Activated T-cell treated with anti-CD3 and anti-CD28 coated beads for 24 hours (primary cell): ENCODE measurements at places on chromosomes 5 and 9.

DNA sequence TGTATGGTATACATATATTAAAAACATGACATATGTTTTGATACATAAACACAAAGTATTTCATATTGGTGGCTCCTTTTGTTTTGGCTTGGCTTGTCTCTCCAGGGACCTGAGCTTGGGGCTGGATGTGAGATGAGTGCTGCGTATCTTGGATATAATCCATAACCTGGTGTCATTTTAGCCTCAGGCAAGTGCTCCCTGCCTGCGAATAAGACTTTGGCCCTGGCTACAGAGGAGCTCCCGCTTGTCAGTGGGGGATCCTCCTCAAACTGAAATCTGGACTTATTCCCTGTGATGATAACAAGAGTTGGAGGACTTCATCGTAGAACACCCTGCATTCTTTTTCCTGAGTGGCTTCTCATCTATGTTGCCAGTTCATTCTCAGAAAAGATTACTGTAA, 341.7 kb upstream of the CLINT1 start:
- no peak for DNase-seq

DNA sequence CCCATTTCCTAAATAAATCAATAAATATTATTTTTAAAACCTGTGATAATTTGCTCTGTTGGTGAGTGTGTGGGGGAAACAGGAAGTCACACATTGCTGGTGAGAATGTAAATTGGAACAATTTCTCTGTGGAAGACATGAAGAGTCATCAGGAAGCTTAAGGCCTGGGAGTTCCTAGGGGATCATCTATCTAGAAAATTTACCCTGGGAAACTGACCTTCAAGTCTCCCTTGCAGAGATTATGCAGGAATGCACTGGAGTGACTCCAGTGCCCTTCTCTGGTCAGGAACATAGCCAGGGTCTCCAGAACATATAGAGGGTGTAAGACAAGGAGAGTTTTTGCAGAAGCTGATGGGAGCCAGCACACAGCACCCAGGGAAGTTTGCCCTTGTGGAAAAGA, 13.0 kb upstream of the GCNT1 start:
- DNase-seq, result no peak

- no peak for DNase-seq
These were observed 259.3 kb downstream of the TUSC1 start for GRCh38 chr9:25418974-25419373.

- DNase-seq, result no peak
These were observed 30.4 kb downstream of the FBXW11 start for GRCh38 chr5:171975877-171976667.

DNA sequence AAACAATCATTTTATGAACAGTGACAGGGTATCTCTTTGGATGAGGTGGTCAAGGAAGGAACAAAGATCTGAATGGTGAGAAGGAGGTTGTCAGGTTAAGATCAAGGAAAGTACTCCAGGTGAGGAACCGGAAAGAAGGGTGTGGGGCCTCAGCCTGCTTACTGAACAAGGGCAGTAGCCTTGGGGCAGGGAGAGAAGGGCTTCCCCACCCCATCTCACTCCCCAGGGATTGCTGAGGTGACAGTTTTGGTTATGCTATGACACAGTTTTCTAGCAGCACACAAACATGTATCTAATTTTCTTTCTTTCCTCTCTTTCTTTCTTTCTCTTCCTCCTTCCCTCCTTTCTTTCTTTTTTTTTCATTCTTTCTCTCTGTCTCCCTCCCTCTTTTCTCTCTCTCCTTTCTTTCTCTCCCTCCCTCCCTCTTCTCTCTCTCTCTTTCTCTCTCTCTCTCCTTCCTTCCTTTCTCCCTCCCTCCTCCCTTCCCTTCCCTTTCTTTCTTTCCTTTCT, 4.1 kb upstream of the HDHD3 start:
- DNase-seq, result no peak

DNA sequence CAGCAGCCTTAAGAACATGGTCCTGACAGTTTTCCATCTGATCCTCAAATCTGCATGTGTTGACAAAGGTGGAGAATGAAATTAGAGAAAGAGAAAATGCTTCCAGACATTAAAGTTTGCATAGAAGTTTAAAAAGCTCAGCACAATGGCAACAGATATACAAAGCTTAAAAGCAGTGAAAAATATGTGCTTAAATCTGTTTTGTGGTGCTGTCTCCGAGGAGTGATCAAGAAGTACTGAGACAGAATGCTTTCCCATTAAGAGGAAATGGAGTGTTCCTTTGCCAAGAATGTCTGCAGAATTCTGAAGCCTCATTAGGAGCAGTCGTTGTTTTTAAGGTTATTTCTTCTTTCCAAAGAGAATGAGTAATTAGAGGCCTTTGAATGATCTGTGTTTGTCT, 131.4 kb downstream of the MCTP1 start:
- no peak for DNase-seq

DNA sequence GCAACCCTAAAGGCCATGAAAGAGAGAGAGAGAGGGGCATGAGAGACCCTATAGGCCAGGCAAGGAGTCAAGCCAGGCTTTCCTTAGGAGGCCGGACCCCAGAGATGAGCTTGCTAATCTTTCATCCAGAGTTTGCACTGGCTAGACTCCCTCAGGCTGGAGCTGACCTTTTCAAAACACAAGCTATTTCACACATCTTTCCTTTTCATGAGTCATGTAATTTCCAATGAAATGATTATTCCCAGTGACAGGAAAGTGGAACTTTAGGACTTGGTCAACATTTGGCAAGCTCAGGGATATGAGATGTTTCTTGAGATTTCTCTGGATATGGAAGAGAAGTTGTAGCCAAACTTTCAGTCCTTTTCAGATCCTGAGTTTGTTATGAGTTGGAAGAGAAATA, 117.7 kb downstream of the TARS1 start:
- DNase-seq, result no peak

GRCh38 chr9:99748266-99748665, 73.4 kb upstream of the NR4A3 start:
- DNase-seq, result no peak

DNA sequence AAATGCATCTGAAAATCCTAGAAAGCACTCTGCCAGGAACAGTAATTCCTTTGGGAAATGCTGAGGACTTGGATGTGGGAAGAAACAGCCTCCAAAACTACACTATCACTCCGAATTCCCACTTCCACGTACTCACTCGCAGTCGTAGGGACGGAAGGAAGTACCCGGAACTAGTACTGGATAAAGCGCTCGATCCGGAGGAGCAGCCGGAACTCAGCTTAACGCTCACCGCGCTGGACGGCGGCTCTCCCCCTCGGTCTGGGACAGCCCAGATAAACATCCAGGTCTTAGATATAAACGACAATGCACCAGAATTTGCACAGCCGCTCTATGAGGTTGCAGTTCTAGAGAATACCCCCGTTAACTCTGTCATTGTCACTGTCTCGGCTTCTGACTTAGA, 786 bp downstream of the PCDHB3 start:
- no peak for DNase-seq

GRCh38 chr5:107232293-107232692, 438.4 kb downstream of the EFNA5 start:
- no peak for DNase-seq

DNA sequence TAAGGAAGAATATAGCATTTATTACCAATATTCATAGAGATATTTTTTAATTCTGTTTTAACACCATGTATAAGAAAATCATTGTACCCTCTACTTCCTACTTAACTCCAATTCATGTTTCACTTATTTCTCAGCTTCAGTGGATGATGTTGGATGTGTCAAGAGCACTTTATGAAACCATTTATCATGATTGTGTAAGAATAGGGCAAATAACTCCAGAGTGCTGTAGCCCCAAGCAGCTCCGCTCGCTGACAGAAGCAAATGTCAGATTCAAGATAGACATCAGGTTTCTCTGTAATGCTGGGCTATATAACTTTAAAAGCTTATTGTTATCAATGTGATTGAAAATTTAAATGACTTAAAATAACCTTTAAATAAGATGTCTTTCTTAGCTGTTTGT, 50.4 kb downstream of the MAST4 start:
- no peak for DNase-seq

DNA sequence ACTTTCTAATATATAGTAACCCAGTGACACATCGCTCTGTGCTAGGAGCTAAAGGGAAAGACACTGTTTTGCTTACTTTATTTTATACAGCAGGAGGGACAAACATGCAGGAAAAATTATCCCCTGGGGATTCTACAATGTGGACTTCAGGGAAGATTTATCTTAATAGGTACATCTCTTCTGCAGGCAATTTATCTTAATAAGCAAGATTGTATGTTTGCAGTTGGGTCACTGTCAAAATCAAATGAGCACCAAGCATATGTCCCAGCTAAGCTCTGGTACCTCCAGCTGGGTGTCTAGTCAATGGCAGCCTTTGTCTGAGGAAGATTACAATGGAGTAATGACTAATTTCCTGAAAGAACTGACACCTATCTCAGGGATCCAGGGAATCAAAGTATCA, 309.9 kb upstream of the PANK3 start:
- DNase-seq, result no peak

- DNase-seq, result no peak
These were observed 376.4 kb downstream of the ARRDC3 start for GRCh38 chr5:91006713-91007112.

- DNase-seq, result no peak
These were observed 87.8 kb downstream of the HAPLN1 start for GRCh38 chr5:83632874-83633273.

GRCh38 chr5:54217826-54218503, 92.4 kb downstream of the ARL15 start:
- DNase-seq, result no peak

DNA sequence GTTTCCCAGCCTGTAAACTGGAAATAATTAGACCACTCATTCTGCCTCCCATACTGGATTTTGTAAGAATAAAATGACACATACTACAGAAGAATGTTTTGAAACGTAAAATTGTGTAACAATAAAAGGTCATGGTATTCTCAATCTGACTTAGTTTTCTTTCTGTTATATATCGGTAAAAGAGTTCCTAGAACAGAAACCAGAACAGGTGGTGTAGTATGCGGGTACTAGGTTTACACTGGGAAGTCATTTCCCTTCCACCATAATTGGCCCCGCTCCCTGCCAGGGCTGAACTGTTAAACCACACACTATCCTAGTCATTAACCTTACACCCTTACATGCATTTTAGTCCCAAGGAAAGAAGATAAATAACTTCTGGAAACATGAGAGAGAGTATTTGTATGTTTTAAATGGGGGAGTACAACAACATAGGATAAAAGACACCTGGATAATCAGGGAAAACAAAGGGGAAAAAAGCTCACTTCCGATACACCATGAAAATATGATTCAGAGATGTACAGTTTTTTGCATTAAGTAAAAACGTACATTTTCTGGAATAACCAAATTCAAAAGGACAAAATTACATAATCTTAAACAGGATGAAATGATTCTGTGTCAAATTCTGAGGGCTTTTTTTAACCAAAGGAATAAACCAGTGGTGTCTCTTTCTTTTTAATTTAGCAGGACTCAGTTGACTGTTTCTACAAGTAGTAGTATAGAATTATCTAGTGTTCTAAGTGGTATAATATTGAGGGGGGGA, 199.7 kb downstream of the GLIS3 start:
- DNase-seq, result no peak

- DNase-seq, result no peak
These were observed 205.2 kb downstream of the NR3C1 start for GRCh38 chr5:143198332-143198731.

GRCh38 chr5:150619359-150620230, 20.9 kb upstream of the SYNPO start:
- no peak for DNase-seq

- no peak for DNase-seq
These were observed 25.8 kb downstream of the NIPBL start for GRCh38 chr5:36902353-36902752.

DNA sequence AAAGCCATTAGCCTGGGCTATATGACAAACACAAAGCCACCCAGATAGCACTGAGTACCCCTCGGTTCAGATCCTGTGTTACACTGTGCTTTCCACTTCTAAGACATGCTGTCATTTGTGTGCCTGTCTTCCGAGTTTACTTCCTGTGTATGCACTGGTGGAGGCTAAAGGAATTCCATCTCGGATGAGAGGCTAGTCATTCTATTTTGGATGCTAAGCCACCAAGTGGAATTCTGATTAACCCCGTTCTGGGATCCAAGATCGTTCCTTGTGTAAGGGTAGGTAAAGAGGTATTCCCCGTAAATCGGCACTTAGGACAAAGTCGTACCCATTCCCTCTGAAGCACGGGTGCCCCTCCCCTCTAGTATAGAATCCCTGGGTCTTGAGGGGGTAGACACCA, 8.7 kb downstream of the PROP1 start:
- no peak for DNase-seq

DNA sequence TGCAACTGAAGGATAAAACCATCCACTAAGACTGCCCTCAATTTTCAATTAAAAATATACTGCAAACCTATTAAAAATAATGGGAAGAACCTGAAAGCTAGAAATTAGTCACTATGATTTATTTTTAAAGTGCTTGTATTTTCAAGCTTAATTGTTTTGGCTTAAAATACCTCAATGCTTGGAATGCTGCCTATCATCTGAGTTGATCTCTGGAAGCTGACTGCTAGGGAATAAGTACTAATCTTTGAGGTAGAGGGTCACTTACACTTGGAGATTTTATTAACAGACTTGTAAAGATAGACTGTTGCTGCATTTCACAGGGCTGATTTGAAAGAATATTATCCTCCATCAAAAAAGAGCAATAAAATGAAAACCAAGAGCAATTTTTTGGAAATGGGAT, 6.2 kb downstream of the PCSK1 start:
- no peak for DNase-seq

DNA sequence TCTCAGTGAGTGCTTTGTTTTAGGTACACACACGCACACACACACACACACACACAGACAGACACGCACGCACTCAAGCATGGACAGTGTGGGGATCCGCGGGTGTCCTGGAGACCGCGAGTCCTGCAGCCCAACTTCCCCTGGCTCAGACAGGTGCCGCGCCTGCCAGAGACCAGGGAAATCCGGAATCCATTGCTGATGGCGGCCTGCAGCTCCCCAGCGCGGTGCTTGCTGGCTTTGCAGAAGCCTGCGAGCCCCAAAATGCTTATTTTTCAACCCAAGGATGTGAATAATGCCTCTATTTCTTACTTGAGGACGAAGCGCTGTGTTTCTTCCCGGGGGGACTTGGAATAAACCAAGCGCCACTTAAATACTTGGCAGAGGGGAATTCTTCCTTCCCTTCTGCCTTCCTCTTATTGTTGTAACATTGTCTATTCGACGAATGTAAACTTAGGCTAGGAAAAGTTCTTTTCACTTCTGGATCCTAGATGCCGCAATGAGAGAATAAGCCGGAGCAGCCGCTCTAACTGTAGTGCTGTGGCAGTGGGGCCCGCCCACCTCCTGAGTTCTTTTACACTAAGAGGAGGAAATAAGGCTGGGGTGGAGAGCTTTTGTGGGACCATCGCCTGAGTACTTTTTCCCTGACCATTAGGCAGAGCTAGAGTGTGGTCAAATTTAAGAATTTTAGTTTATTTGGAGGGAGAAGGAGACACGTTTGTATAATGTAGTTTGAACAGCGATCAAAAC, 802 bp downstream of the ITGA2 start:
- DNase-seq, result no peak

- no peak for DNase-seq
These were observed 27.2 kb upstream of the FBP1 start for GRCh38 chr9:94666364-94667099.

- DNase-seq, result no peak
These were observed 81.5 kb upstream of the PTCH1 start for GRCh38 chr9:95598236-95598635.

- no peak for DNase-seq
These were observed 2.2 kb downstream of the RACK1 start for GRCh38 chr5:181241393-181241975.

- DNase-seq, result no peak
These were observed 57.9 kb upstream of the GRIA1 start for GRCh38 chr5:153432583-153432982.
